ENCODE measurements at places on chromosomes 6 and 20.

DNA sequence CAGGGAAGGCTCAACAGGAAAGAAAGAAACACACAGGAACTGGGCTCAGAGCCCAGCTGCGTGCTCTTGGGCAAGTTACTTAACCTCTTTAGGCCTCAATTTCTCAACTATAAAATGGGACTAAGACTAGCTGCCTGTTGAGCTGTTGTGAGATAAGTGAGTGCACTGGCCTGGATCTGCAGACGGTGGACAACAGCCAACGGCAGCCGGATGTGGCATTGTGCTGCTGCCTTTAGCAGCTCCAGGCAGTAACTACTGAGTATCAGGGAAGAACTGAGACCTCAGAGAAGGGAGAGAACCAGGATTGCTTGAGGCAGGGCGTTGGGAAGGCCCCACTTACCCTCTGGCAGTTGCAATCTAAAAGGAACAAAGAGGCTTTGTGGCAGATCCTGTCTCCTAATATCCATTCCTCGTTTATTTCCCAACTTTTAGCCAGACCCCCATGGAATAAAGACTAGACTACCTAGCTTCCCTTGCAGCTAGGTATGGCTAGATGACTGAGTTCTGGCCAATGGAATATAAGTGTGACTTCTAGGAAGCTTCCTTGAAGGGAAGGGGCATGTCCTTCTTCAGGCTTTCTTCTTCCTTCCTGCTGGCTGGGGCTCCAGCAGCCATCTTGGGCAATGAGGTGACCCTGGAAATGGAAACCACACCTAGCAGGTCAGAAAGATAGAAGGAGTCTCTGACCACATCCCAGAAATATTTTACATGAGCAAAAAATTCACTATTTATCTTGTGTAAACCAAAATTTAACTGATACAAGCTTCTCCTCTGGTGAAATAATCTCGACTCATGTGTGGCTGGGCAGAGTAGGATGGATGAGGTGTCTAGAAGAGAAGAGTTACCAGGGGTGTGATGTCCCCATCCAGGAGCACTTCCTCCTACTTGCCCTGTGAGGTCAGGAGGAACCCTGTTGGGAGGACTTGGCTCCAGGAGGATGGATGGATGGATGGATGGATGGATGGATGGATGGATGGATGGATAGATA, 67.6 kb downstream of the MRPL14 start:
- no peak for DNase-seq

GRCh38 chr6:131688286-131688685, 12.9 kb downstream of the OR2A4 start:
- no peak for DNase-seq

GRCh38 chr6:141164042-141164743, 968.5 kb upstream of the GJE1 start:
- no peak for DNase-seq

DNA sequence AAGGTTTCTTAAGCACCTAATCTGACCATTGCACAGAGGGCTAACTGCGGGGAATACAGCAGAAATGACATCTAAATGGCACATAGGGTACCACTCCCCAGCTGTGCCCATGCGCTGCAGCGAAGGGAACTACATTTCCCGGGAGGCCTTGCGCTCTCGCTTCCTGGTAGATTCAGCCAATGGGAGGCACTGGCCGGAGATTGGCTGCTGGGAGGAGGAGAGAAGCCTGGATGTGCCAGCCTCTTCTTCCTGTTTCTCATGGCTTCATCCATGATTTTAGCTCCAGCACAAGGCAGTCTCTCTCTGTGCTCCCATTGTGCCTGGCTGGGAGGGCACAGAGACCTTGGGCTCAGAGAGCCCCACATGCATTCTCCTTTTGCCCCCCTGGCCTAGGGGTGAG, 101.7 kb upstream of the FOXA2 start:
- DNase-seq, result no peak

- no peak for DNase-seq
Observed at GRCh38 chr20:20888936-20889335, 176.5 kb upstream of the RALGAPA2 start.

DNA sequence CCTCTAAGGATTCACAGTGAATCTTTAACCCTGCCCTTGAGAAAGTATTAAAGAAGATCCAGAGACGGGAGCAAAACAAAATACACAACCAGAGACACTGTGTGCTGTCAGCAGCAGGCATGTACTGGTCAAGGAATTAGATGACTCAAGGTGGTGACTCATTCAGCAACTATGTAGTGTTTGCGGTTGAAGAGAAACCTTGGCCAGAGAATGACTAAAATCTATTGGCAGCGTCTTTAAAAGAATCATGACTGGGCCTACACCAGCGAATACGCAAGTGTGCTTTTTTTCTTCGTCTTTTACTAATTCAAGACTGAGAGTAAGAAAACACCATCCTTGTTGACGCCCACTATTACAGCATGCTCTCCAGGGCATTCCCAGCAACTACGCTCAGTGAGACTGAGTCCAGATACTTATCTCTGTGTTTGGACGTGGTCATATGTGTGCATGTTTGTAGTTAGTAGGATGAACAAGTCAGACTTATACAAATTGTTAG, 72.4 kb upstream of the BACH2 start:
- peak; percentile 100 for DNase-seq
